Activated naive CD8-positive, alpha-beta T cell treated with anti-CD3 and anti-CD28 coated beads, Interleukin-2, amount 50 U/mL, for 24 hours (primary cell): ENCODE measurements at places on chromosomes 2 and 18.
A peak's percentile ranks its signal among the peaks of the same experiment; 100 is the strongest.

- no peak for DNase-seq
Measured at GRCh38 chr18:50757358-50757757, 62.5 kb downstream of the MRO start.

DNA sequence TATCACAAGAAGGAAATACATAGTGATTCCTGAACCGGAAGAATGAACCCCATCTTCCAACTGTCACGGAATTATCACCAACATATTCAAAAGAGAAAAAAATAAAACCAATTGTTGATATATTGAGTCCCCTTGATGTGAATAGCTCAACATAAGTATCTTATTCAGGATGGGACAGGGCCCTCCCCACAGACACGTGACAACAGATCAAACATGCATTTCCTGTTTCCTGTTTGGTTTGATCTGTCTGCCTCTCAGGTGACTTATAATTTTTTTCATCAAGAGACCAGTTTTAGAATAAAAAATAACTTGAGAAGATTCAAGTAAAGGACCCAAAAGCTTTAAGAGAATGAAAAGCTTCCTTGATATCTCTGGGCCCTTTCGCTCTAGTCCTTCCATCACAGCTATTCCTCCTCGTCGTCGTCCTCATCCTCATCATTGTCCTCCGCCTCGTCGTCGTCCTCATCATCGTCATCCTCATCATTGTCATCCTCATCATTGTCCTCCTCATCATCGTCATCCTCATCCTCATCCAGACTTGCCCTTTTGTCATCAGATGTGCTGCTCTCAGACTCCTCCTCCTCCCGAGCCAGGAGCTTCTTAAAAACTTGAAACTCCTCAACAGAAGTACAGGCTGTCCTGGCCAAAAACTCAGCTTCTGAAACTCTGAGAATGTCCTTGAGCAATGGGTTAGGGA is 6.3 kb downstream of the MTERF4 start:
- no peak for DNase-seq

- no peak for DNase-seq
Measured at GRCh38 chr2:111995148-111995547, 59.9 kb upstream of the TMEM87B start.

DNA sequence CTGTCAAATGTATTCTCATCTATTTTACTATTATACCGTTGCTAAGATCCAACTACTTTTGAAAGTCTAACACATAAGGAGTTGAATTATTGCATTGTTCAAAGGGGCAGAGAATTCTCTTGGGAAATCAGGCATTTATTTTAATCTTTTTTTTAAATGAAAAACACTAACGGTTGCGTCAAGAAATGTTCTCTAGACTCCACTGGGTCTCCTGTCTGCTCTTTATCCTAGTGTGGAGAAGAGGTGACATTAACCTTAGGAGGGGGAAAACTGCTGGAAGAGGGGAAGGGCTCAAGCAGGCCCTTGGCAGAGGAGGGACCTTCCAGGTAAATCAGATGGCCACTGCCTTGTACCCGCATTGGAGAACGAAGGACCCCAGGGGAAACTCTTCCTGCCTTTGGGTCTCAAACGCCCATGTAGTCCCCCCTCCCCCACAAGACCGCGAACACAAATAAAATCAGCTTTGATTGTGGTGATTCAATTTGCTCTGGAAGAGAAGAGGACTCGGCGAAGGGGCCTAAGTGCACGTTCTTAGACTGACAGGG is 1.1 kb upstream of the APCDD1 start:
- DNase-seq = no peak

GRCh38 chr18:7789856-7790552 is 222.9 kb downstream of the PTPRM start:
- no peak for DNase-seq

DNA sequence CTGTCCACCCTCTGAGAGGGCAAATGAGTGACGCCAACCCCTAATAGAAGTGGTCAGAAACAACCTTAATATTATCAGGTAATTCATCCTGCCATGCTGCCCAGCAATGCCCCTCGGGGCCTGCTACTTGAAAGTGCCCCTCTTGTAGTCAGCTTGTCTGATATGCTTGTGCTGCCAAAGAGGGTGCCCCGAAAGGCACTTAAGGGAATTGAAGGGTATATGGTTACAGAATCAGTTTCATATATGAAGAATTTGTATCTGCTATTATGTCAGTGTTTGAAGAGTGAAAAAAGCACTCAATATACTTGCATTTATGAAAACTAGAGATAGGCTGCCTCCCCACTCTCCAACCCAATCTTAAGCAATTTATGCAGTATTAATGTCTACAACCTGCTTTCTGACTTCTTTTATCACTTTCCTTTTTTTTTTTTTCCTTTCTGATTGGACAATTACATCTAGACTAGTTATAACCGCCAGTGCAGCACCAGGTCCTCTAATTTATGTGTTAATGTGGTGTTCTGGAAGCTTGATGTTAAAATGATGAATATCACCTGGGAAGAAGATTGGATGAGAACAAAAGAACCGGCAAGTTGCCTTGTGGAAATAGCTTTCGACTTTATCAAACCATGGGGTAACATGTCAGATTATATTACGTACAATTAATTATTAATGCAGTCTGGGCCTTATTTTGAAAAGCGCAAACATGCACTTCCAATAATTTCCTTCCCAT is 646.9 kb upstream of the ACVR2A start:
- no peak for DNase-seq

DNA sequence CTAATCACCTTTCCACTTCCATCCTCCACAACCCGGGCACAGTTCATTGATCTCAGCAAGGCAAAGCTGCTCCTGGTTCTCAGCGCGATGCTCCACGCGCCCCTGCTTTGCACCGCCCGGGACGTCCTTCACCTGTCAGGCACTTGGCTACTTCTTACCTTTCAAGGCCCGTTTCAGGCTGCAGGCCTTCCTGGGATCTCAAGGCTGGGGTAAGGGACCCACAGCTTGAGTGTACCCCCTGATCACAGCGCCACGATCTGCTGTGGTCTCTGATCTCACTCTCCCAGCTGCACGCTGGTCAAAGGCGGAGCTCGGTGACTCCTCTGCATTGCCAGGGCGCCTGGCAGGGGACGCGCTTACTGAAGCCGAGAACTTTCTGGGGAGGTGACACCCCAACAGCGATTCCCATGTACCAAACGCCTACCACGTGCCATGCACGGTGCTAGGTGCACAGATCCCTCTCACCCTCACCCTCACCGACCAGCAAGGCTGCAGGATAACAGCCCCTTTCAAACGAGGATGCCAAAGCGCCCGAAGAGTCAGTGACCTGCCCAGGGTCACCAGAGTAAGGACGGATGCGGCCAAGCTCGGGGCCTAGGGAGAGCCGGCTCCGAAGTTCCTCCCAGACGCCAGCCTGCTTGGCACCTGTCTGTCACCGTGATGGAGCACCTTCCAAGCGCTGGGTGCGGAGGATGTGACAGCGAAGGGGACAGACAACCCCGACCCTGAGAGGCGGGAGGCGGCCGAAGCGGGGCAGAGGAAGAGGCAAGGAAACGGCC is 818 bp downstream of the ITGB1BP1 start:
- peak; percentile 56 for DNase-seq

- no peak for DNase-seq
Measured at GRCh38 chr2:190023860-190024259, 38.7 kb downstream of the MSTN start.

- DNase-seq = no peak
Measured at GRCh38 chr2:167966937-167967913, 280.2 kb downstream of the STK39 start.

DNA sequence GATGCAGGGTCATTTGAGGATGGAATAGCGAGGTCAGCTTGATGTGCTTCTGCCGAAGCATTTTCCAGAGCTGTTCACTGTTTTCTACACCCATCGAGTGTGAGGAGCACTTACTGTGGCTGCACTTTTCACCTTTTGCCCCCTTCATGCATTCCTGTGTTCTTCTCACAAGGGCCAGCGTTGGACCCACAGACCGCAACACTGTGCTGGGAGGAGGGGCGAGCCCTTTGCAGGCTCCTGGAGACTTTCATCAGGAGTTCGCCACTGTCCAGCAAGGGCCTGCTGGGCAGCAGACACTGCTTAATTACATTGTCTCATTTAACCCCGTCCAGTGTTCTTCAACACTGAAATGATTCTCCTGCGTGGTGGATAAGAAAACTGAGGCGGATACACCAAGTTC is 29.9 kb downstream of the CYP26B1 start:
- no peak for DNase-seq

- no peak for DNase-seq
Measured at GRCh38 chr2:127608061-127609030, 37.6 kb upstream of the GPR17 start.

- no peak for DNase-seq
Measured at GRCh38 chr2:156765450-156765849, 329.3 kb downstream of the GPD2 start.

GRCh38 chr2:189613077-189613636 is 32.6 kb upstream of the SLC40A1 start:
- DNase-seq = no peak

DNA sequence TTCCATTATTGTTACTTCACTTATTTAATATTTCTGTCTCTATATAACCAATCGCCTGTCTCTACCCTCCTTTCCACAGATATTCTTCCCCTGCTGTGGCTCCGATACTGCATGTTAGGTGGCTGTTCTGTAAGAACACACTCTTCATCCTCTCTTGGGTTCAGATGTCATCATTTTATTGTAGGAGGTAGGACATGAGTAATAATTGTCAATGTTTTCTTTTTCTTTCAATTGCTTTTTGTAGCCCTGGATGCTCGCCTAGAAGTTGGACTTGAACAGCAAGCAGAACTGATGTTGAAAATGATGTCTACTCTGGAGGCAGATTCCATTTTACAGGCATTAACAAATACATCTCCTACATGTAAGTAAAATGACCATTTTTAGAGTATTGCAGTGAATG is 128.6 kb downstream of the BIRC6 start:
- DNase-seq = no peak

DNA sequence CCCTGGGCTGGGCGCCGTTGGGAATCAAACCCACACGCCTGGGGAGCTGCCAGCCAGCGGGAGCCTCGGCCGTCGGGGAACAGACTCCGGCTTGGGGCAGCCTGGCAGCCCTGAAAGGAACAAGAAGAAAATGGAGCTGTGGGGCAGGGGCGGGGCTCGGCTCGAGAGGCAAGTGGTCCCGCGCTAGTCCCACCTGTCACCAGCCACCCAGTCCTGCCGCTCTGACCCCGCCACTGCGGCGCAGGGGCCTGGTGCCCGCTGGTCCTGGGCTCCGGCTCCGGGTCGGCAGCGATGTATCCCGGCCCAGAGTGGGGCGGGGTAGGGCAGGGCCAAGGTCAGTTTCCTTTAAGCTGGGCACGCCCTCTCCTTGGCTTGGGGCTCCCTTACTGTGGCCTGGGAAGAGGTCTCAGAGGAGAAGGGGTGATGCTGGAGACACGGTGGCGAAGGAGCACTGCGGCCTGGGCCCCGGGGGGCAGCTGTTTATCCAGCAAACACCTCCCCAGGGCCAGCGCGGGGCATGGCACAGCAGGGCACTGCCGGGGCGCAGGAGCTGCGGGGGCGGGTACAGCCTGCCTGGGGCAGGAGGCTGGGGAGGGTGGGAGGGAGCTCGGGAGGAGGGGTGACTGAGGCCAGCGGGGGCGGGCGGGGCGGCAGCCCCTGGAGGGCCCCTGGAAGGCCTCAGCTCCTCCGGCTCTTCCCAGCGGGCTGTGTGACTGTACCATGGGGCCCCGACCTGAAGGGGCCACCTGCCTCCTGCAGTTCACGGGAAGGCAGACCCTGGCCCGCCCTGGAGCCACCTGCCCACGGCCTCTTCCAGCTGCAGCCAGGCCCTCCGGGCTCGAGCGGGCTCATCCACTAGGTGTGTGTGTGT is 15.6 kb downstream of the ODC1 start:
- no peak for DNase-seq

DNA sequence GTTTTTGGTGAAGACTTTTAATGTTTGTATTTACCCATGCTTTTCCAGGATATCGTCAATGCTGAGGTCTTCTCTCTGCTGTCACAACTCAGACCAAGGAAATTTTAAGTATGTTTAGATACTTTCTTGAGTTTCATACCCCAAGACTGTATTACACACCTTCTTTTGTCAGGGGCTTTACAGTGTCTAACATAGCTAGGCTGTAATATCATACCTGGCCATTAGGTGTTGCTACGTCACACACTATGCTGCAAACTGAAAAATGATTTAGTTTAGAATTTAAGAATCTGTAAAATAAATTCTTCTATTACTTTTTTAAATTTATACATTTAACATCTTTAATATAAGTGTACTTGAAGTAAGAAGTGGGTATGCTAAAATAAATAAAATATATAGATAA is 358.4 kb upstream of the NRP2 start:
- no peak for DNase-seq

GRCh38 chr2:12169721-12170120 is 423.3 kb downstream of the LPIN1 start:
- DNase-seq = peak; percentile 37
